ENCODE measurements at places on chromosomes 4 and X.

DNA sequence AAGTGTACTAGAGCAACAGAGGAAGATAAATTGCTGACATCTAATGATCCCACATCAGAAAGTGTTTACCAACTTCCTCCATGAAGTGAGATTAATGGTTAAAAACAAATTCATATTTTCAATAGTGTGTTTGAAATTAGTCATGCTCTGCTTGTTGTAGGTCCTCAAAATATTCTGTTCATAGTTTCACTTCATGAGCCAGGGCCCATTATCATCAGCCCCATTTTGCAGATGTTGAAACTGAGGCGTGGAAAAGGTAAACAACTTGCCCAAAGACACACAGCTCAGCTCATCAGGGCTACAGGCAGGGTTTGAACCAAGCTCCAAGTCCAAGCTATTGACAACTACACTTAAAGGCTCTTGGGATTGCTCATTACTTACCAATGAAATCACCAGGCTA is 103.5 kb upstream of the PPARGC1A start:
- DNase-seq = no peak

DNA sequence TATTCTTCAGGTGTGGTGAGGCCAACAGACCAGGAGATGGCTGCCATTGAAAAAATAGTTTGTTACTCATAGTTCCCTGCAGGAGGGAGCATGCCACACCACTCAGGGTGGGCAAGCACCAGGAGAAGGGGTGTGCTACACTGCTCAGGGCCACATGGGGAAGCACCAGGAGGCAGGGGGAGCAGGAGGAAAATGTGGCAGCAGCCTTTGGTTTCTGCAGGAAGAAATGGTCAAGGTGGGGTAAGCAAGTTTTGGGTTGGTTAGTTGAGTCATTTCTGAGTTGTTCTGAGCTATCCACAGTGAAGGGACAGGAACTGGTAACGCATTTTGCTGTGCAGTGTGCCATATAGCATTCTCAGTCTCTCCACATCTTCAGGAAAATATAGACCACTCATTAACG is 23.8 kb downstream of the FGFBP1 start:
- no peak for DNase-seq

DNA sequence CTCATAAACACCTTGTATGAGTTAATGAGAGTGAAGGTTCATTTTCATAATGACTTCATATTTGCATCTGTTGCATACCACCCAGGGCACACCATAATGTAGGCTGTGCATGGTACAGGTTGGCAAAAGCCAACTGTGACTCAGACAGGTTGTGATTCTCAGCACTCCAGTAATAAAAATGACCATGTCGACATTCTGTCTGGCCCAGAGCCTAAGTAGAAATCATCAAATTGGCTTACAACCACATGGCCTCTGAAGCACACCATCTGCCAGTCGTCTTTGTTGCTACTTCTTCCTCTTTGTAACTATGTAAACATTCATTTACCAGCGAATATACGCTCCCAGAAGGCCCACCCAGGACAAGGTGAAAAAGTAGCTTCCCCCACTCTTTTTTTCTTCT is 459.5 kb downstream of the GASK1B start:
- DNase-seq = no peak

DNA sequence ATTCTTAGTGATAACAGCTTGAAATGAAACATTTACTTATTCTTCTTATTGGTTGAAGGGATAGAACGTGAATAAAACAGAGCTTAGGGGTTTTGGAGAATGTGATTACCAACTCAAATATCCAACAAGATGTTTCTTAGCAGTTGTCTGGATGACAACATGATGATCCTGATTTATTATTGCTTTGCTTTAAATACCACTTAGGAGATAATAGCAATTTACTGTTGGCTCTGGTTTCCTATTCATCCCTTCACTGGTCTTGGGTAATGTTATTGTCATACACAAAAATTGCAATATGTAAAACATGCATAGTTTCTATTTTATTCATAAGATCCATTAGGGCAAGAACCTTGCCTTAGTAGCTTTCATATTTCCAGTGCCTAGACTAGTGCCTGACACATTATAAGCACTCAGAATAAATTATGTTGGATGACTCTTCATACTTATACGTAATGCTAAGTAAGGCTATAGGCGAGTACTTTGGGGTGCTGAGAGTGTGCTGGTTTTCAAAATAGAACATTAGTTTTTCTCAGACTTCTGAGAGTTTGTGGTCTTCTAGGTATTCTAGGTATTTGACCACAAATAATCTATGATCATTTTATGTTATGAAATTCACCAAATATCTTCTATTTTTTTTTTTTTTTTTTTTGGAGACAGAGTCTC is 58.6 kb upstream of the PGRMC2 start:
- no peak for DNase-seq

DNA sequence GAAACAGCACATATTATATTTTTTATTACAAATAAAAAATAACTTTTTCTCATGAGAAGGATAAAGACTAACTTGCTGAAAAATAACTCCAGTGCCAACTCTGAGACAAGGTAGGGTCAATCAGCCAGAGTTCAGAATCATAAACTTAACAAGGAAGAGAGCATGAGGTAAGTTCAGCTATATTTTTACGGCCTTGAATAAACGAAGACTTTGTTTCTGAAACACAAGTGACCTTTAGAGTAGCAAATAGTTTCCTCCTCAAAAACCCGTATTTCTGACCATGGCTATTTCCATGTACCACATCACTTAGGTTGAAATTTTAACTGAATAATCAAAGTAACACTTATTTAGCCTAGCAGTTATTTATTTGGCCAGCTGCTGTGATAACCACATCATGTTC is 45.5 kb downstream of the PRDM5 start:
- DNase-seq = no peak

DNA sequence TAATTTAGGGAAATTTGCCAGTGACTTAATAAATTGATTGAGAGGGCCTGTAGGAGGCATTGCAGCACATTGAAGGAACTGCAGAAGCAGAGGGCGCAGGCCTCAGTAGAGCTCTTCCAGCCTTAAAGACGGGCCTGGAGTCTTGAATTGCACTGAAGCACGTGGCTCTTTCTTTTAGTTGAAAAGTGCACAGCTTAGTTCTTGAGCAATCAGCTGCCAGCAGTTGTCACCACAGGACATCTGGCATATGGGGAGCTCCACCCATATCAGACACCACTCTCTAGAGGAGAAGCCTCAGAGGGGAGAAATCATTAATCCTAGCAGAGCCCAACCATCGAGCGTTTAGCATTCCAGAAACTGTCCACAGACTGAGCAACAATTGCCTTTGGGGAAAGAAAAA is 16.0 kb upstream of the FGF16 start:
- DNase-seq = no peak

- DNase-seq = no peak
Measured at GRCh38 chr4:63589796-63590195, 819.5 kb downstream of the TECRL start.

DNA sequence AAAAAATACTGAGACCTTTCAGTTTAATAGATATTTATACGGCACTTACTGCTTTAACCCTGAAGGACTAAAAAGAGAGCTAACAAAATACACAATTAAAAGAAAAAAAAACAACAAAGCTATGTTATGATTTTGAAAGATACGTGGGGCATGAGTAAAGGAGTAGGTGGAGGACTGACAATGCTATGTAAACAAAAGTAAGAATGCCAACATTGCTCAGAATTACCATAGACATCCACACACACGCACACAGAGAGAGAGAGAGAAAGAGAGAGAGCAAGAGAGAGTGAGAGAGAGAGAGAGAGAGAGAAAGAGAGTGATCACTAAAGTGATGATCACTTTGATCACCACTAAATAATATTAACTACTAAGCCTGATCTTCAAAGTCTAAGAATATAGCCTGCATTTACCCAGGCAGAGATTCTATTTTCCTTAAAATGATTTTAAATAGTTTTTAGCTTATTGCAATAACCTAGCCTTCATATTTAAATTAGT is 313.9 kb upstream of the SPANXN4 start:
- no peak for DNase-seq

GRCh38 chr4:94519019-94519418 is 67.3 kb downstream of the PDLIM5 start:
- no peak for DNase-seq

GRCh38 chr4:85725721-85726170 is 250.8 kb downstream of the ARHGAP24 start:
- no peak for DNase-seq

DNA sequence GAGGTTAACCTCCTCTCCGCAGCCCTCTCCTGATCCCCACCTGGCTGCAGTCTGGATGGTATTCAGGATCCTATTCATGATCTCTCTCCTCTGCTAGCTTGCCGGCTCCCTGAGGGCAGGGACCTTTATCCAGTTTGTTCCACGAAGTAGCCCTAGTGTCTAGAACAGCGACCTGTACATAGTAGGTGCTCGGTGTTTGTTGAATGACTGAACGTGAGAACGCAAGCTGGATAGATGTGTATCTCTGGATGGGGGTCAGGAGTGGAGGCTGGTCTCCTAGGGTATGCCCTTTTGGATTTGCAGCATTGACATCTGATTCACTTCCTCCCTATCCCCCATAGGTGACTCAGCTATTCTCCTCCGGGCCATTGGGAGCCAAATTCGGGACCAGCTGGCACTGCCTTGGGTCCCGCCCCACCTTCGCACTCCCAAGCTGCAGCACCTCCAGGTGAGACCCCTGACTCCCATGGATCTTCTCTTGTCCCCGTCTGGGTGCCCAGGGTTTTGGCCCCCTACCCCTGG is 7.3 kb downstream of the CCDC22 start:
- no peak for DNase-seq

- no peak for DNase-seq
Measured at GRCh38 chr4:38672074-38672396, 8.0 kb downstream of the KLF3 start.

DNA sequence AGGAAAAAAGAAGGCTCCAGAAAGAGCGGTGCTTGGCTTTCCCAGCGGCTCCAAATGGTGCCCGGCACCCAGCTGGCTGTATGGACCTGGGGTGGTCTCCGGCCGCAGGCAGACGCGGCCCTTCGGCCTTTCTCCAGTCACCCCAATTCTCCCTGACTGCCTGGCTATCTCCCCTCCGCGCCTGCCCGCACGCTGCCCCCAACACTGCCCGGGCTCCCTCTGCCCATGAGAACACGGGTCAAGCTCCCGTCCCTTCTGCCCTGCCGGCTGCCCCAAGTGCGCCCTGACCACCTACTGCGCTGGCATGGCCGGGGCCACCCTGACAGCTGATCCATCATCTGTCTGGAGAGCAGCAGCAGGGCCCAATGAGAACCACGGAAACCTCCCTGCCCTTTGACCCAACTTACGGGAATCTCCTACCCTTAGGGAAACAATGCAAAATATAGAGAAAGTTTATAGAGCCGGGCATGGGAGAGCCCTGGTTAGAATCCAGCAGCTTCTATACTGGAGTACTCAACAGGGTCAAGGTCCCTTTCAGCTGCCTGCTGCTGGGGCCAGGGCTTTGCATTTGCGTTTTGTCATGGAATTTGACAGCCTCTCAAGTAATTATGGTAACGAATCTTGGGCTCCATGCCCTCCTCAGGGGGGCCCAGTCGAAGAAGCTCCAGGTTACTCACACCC is 1.2 kb upstream of the FAM3A start:
- no peak for DNase-seq

- DNase-seq = no peak
Measured at GRCh38 chr4:159035570-159035969, 67.3 kb upstream of the RAPGEF2 start.

DNA sequence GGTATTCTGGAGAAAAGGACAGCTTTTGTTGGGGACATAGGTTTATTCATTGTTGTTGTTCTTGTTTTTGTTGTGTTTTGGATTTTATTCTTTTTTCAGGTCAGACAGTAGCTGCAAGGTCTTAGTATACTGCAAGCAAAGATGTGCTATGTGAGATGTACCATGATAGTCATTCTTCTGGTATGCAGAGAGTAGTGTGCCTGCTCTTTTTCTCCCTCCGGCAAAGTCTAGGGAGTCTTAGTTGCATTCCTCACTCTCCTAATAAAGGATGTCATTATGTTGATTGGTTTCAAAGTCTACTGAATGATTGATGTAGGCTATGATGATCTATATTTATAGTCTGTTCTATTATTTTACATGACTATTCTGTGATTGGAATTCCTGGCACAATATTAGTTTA is 119.9 kb upstream of the POF1B start:
- DNase-seq = no peak

DNA sequence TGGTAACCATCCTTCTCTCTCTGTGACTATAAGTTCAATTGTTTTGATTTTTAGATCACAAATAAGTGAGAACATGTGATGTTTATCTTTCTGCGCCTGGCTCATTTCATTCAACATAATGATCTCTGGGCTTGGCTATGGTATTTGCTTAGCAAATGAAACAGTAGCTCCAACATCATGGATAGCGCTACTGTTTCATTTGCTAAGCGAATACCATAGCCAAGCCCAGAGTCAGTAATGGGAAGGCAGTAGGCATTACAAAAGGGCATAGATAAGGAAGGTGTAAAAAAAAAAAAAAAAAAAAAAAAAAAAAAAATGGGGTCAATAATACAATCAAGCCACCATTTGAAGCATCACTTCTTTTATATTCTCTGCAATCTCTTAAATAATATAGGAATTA is 469.0 kb upstream of the ATOH1 start:
- no peak for DNase-seq

DNA sequence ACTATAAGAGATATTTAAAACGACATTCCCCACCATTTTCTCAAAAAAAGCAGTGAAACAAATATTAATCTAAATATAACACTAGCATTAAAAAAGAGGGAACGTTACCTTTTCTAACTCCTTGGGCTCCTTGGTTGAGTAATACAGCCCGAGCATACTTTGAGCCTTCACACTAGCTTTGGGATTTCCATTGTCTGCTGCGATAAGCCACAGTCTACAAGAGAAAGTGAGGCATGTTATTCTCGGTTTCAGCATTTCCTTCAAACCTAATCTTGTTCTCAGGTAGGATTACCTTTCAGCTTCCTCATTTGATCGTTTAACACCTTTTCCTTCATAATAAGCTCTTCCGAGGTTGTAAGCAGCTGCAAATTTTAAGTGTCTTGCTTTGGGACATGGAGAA is 21.7 kb downstream of the LRP2BP start:
- no peak for DNase-seq

- DNase-seq = no peak
Measured at GRCh38 chrX:49183701-49184281, 2.4 kb downstream of the PRICKLE3 start.

DNA sequence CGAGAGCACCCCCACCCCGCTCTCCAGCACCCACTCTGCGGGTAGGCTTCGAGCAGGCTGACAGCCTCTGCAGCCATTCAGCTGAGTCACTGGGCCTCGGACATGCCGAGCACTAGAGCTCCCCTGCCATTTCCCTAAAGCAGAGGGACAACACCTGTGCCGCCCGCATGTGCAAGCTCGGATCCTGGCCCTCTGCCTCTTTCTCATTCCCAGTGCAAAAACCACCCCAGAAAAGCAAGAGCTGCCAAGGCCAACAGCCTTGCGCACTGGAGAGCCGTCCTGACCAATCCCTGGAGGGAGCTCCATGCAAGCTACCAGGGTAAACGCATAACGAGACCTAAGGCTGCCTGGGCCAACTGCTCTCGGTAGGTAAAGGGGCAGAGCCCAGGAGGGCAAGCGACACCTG is 5.3 kb downstream of the HCFC1 start:
- no peak for DNase-seq

Data from activated CD4-positive, alpha-beta T cell treated with anti-CD3 and anti-CD28 coated beads, Interleukin-2, amount 50 U/mL, for 48 hours (primary cell).